ENCODE measurements at places on chromosomes 1 and 21.

DNA sequence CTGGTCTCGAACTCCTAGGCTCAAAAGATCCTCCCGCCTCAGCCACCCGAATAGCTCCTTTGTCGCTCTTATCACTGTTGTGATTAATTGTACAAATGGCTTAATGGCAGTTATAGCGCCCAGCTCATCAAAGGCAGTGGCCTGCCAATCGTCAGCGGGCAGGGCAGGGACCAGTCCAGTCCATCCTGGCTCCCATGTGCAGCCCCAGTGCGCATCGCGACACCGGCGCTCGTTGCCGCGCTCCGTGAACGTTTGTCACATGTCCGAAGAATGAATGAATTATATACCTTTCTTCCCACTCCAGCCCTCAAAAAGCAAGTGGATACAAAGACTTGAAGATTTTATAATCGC lies 18.4 kb downstream of the MTX1 start:
- DNase-seq, result no peak

- no peak for DNase-seq
Measured at GRCh38 chr21:16159971-16160350, 430.2 kb downstream of the USP25 start.

- no peak for DNase-seq
Measured at GRCh38 chr1:3463408-3463863, 9.0 kb downstream of the ARHGEF16 start.

GRCh38 chr21:9750341-9751086 lies 770.9 kb upstream of the TPTE start:
- no peak for DNase-seq

DNA sequence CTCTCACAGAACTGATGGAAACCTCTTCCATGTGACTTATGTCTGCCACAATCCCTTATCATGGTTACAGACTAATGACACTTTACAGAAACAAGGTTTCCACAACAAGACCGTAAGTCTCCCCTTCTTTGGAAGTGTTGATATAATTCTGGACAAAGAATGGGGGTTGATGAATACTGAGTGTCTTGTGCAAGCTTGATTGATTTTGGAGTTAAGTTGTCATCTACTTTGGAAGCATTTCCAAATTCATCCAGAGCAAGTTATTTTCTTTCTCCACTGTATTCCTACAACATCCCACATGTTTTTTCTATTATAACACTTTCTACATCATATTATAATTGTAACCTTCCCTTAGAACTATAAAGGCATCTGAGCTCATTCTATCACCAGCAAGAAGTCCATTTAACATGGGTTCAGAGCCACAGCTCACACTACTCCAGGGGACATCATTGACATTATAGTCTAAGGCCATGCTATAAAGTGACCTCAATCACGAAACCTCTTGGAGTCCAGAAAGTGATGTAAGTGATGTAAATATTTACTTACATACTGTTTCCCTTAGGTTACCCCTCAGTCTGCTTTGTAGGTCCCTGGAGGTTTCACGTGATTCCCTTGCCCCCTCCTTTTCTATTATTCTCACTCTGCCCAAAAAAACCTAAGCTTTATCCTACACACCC lies 125.7 kb upstream of the PBX1 start:
- no peak for DNase-seq

- DNase-seq, result no peak
Measured at GRCh38 chr21:21439761-21440160, 441.6 kb downstream of the NCAM2 start.

GRCh38 chr1:46705408-46705807 lies 13.5 kb downstream of the EFCAB14 start:
- no peak for DNase-seq

DNA sequence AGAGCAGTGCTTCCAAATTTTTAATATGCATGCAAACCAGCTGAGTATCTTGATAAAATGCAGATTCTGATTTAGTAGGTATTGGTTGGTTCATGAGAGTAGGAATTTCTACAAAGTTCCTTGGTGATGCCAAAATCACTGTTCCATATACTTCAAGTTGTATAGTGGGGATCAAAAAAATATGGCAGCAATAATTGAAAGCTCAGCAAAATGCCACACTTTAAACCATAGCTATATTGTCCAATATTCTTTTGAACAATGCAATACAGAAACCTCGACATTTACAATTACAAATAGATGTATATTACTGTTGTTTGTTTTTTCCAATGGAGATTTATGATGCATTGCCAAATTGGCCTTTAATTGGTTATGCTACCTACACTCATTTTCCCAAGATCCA lies 55.7 kb upstream of the NCAM2 start:
- DNase-seq, result no peak

DNA sequence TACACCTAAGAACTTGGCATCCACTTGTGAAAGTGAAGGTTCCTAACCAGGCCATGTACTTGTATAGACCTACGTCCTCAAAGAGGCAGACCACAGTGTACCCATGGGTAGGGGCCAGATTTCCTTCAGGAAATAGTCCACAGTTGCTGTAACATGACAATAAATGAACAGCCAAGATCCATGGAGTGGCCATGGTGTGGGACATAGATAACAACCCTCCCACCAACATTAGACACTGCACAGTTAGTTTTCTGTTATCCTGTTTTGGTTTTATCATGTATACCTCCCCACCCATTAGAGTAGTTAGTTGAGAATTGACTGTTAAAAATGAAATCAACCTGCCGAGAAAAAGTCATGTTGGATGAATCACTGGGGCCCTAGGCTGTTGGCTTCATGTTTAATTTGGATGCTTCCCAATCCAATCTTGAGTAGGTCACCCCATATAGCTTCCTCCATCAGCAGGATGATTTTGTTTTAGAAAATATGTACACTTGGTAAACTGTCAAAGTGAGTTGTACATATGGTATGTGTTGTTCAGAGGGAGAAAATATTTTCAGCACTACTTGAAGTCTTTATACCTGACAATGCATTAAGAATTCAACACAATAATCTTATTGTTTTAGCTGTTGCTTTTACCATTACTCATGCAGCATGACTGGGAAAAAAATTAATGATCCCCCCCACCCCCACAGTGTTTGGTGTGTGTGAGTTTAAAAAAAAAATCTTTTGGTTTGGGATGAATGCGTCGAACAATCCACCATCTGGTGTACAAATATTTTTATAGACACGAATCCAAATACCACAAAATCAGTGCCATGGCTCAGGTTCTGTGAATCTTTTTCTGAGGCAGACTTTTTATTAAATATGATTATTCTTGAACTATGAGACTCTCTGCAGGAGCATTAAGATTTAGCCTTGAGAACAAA lies 88.3 kb upstream of the ARHGAP29 start:
- peak; percentile 15 for DNase-seq

- no peak for DNase-seq
Measured at GRCh38 chr1:189708674-189709073, 769.0 kb downstream of the BRINP3 start.

DNA sequence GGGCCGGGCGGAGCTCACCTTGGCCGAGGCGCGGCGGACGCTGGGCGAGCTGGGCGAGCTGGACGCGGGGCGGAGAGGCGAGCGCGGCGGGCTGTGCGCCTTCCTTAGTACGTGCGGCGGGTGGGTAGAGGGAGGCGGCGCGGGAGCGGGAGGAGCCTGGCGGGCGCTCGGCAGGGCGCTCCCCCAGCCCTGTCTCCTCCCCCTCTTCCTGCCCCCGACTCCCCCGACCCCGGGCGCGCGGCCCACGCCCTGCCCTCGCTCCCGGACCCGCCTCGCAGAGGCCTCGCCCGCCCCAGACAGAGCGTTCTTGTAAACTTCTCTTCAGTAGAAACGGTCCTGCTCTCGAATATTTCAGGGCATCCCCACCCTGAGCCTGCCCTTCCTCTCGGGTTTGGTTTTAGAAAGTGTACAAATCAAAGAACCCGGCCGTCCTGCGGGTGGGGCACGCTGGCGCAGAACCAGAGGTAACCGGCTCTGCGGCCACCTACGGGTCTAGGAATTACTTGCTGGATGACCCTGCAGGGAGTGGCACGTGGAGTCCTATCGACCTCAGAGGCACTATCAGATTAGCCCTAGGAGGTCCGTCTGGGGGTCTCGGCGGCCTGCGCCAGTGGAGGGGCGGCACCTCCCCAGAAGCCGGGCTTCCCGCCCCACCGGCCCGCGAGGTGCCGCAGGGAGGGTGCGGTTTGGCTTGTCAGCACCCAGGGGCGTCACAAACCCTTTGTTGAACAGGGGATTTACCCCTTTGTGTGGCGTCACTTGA lies at the start of gene S100A10:
S100A10 (minus strand) TSS at position 126 of the 763 bp plus-strand sequence. CDS start 7,629 bp downstream, outside the sequence.
- no peak for DNase-seq

DNA sequence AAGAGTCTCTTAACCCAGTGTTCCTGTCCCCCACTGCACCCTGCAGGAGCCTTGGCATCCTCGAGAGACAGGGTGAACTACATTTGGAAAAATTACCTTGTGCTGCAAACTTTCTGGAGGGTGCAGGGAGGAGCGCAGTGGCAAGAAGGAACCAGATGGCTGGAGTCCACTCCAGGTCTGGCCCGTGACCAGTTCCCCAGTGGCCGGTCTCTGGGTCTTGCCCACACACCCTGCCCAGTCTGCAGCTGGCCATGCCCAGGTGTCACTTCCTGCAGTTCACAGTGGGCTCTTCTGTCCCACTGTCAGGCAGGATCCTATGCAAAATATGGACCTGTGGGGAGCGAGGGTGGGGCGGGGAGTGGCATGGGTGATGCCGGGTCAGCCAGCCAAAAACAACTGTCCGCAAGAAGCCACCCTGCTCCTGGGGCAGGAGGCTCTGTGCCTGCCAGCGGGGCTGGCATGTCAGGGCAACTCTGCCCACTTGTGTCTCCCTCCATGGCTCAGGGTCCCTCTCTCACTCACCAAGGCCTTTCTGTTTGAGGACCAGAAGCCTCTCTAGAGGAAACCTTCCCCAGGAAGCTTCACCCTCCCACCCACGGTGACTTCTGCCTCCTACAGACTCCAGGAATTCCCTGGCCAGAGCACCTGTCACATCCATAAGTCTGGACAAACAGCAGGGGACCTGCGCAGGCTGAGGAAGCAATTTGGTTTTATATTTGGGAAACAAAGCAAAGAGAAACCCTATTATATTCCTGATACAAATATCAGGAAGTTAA lies 55.6 kb downstream of the KIF21B start:
- DNase-seq, result no peak

DNA sequence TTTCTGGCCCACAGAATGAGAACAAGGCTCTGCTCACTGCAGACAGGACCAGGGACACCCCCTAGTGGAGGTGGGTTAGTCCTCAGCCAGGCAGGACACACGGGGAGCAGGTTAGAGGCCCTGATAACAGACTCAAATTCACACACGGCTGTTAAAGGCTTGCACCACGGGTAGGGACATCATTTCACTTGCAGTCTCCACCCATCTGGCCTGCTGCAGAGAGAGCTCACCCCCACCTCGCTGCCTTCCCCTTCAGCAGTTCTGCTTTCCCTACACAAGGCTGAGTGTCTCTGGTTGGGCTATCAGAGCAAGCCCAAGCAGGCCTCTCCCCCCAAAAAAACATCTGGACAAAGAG lies 20.6 kb downstream of the MEF2D start:
- DNase-seq, result no peak

DNA sequence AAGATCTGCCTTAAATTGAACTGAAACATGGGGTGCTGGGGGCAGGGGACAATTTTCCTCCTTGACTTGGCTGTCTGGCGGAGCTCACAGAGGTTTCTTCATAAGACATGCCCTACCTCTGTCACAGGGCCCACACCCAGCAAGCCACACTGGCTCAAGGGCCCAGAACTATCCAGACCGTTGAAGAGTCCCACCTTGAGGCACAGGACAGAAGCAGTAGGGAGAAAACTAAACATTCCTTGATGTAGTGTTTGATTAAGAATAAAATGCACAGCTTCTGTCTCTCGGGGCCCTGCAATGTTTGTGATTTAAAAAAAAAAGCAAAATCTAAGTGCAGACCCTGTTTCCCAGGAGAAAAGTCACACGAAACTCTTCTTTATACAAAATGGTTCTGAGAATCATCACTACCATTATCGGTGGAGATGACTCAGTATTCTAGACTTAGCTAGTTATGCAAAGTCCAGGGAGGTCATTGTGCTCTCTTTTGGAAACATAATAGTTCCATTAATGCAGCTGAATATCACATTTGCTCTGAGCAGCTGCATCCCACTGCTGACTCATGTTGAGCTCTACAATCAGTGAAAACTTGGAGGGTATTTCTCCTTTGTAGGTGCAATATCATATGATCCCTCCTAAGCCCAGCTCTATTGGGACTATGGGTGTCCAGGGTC lies 53.6 kb upstream of the DIRAS3 start:
- no peak for DNase-seq

DNA sequence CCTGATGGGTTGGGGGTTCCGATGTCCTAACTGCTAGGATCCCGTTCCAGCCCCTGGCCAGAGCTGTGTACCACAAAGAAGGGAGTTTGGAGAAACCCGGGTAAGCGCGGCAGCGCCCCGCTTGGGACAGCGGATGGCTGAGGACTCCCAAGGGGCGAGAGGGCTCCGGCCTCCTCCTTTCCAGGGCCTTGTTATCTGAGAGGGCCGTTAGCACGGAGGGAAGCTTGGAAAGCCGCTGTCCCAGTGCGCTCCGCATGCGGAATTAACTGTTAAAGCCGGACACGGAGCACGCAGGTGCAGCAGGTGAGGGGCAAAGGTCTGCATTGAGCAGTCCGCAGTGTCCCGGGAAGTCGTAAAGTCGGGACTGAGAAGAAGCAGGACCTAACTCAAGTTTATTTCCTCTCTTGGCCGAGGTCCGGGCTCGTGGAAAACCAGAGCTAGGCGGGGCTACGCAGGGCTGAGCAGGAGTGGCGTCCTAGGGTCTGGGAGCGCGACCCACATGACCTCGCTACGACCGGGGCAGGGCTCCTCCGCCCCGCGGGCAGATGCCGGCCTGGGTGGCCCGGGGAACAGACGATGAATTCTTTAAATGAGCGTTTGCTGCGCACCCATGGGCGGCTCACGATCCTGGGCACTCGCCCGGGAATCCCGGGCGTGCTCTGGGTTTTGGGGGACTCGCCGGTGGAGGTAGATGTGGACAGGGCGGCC lies 4.5 kb downstream of the LHX4 start:
- no peak for DNase-seq

DNA sequence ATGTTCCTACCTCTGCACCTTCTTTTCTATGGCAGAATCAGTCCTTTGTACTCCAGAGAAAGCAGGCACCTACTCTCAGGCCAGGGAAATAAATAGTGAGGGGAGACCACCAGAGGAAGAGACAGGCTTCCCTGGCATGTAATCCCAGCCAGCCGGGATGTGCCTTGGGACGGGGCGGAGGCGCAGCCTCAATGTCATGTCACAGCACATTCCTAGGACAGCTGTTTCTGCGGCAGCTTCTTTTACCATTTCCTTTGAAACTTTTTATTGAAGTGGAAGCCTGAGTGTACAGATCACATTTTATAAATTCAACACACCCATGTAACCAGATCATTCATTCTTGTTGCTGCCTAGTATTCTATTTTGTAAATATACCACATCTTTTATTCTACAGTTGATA lies 67.9 kb upstream of the ZNF326 start:
- no peak for DNase-seq

Measured in NCI-H2081 treated with DMSO at 0.1 percent for 48 hours (cell line).